ENCODE measurements at places on chromosomes 13 and 19.

DNA sequence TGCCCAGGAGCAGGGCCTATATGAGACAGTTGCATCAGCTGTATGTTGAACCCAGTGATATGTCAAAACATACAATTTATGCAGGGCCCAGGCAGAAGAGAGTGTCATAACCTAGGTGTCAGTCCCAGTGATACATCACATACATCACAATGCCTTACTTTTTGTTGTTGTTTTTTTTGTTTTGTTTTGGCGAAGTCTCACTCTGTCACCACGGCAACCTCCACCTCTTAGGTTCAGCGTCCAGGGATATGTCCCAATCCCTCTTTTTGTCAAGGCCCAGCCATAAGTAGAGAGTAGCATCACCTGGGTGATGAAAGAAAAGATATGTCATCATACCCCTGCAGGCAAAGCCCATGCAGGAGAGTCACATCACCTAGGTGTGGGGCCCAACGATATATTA, 56.8 kb upstream of the ZNF730 start:
- DNase-seq: no peak

- no peak for DNase-seq
Observed at GRCh38 chr13:44710576-44710975, 134.4 kb upstream of the TSC22D1 start.

- DNase-seq: no peak
Observed at GRCh38 chr13:19695428-19695827, 62.0 kb downstream of the MPHOSPH8 start.

DNA sequence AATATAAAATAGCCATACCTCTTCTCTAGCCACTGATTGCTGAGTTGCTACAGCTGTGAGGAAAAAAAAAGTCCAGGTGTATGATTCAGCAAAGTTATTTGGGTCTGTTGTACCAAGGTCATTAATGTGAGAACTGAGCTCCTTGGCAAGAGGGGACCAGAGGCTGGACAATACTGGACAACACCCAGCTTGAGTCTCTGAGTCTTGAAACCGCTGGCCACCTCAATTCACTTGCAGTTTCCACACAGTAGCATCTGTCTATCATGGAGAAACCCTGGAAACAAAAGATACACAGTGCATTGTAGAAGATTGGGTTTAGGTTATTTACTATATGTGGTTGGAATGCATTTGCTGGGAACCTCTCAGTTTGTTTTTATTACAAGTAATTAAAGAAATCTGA, 60.4 kb downstream of the WDFY2 start:
- no peak for DNase-seq

- DNase-seq: no peak
Observed at GRCh38 chr19:15253061-15253460, 20.8 kb upstream of the EPHX3 start.

- DNase-seq: no peak
Observed at GRCh38 chr19:56106397-56106849, 14.7 kb downstream of the ZNF787 start.

DNA sequence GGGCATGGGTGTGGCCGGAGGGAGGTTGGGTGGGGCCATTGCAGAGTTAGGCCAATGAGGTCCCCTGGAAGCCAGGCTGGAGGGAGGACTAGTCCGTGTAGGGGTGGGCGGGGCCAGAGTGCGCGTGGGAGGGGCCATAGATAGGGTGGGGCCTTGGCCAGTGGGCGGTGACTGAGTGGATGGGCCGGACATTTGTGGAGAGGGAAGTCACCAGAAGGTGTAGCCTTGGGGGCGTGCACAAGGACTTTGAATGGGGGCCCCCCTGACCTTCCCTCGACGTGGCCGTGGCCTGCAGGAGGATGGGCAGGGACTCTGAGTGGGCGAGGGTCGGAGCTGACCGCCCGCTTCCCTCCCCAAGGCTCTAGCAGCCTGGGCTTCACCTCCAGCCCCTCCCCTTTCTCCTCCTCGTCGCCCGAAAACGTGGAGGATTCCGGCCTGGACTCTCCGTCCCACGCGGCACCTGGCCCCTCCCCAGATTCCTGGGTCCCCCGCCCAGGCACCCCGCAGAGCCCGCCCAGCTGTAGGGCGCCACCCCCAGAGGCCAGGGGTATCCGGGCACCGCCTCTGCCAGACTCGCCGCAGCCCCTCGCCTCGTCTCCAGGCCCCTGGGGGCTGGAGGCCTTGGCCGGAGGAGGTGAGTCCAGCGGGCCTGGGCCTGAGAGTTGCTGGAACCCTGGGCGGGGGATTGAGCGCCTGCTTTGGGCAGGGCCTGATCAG, 16.5 kb upstream of the B3GNT3 start:
- no peak for DNase-seq

DNA sequence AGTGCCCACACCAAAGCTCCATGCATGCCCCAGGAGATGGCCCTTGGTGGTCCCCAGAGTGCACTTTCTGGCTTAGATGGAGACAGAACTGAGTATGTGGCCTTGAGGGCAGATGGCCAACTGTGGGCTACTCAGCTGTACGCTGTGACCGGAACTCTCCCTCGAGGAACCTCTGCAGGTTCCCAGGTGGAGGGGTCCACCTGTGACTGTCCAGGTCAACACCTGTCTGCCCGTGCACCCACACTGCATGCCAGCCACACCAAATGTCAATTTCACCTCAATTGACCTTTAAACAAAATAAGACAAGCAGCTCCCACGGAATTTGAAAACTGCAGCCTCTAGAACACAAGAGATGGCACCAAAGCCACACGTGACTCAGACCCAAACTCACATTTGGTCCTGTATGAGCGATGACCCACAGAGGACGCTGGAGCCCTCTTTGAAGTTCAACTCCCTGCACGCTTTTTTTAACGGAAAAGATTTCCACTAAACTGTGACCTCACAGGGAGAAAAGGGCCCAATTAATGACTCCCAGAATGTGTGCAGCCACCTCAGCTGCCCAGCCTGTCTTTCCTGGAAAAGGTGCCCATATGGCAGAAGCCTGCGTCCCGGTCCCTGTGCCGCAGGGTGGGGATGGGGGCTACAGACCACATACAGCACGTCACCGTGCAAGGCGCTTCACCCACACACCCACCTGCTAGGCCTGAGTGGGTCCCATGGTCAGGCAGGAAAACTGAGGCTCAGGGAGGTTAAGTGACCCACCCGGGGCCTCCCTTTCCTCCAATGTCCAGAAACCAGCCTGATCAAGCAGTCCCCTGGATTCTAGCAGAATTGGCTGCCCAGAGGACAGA, 47.7 kb downstream of the KLF2 start:
- DNase-seq: no peak
